HCT116 (cell line): ENCODE measurements at places on chromosomes 1 and 21.
A peak's percentile ranks its signal among the peaks of the same experiment; 100 is the strongest.

- DNase-seq = peak; percentile 27
These were observed 86.3 kb downstream of the ACBD6 start for GRCh38 chr1:180415985-180416633.

GRCh38 chr1:115978292-115978941, 2.1 kb downstream of the SLC22A15 start:
- DNase-seq = no peak

DNA sequence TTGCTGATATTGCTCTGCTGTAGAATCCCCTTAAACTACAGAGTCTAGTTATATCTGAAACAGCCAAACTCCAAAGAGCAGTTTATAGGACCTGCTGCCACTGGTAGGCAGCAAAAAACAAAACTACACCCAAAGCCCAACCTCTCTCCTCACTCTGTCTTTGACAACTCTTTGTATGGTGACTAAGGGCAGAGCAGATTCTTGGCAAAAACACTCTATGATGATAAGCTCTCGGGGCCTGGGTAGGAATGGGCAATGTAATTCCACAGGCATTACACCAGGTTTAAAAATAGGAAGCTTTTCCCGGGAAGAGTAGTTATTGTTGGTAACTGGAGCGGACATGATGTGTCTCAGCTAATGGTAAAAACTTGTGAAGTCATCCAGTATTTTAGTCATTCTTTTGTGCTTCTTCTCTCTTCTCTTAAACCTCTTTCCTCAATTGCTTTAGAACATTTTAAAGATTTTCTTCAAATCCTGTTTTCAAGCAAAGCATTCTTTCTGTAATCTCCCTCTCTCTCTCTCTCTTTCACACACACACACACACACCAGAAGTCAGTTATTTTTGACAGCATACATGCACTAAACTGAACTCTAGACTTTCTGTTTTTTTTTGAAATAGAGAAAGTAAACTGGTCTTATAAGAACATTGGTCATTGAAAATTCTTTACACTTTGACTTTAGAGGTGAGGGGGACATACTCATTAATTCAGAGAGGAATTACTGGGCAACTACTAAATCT, 193.5 kb downstream of the PAPPA2 start:
- DNase-seq = no peak

DNA sequence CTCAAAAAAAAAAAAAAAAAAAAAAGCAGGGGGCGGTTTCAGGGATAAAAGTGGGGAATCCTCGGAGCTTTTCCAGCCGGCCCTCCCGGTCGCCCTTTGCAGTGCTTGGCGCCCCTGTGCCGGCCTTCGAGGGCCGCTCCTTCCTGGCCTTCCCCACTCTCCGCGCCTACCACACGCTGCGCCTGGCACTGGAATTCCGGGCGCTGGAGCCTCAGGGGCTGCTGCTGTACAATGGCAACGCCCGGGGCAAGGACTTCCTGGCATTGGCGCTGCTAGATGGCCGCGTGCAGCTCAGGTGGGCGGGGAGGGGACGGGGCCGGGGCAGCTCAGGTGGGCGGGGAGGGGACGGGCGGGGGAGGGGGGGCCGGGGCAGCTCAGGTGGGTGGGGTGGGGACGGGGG, 25.3 kb downstream of the RNF223 start:
- DNase-seq = no peak

DNA sequence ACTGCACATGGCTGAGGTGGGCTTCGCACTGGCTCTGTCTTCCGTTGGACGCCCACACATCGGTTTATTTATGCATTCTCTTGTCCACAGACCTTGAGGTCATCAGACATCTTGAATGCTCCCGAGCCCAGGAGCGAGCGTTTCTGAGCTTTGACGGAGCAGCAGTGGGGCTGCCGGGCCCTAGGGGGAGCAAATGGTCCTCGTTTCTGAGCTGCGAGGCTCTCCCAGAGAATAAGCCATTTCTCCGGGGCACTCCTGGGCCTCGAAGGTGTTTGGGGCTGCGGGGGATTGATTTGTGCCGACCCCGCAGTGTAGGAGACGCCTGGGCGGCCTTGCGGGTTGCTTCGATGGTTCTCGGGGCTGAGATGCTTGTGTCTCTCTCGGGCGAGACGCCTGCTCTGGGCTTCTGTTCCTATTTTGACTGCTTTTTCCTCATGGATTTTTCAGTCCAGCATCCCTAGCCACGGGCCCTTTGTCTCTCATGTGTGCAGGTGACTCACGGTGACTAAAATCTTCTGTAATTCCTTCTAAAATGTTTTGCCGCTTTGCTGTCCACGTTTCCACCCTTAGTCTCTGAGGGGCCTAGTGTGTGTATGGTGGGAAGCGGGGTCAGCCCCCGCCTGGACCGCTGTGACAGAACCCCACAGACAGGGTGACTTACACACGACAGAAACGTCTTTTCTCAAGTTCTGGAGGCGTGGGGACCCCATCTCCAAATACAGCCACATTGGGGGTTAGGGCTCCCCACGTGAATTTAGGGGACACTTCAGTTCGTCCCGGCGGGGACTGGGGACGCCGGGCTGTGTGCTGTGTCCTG, 62.1 kb downstream of the FAAP20 start:
- no peak for DNase-seq
